ENCODE measurements at places on chromosomes 7 and 10.
A peak's percentile ranks its signal among the peaks of the same experiment; 100 is the strongest.

DNA sequence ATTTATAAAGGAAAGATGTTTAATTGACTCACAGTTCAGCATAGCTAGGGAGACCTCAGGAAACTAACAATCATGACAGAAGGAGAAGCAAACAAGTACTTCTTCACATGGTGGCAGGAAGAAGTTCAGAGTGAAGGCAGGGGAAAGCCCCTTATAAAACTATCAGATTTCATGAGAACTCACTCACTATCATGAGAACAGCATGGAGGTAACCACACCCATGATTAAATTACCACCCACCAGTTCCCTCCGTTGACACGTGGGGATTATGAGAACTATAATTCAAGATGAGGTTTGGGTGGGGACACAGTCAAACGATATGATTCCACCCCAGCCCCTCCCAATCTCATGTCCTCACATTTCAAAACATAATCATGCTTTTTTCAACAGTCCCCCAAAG, 124.2 kb upstream of the PCGF5 start:
- no peak for DNase-seq

- DNase-seq = no peak
Measured at GRCh38 chr10:605632-606325, 83.7 kb downstream of the DIP2C start.

DNA sequence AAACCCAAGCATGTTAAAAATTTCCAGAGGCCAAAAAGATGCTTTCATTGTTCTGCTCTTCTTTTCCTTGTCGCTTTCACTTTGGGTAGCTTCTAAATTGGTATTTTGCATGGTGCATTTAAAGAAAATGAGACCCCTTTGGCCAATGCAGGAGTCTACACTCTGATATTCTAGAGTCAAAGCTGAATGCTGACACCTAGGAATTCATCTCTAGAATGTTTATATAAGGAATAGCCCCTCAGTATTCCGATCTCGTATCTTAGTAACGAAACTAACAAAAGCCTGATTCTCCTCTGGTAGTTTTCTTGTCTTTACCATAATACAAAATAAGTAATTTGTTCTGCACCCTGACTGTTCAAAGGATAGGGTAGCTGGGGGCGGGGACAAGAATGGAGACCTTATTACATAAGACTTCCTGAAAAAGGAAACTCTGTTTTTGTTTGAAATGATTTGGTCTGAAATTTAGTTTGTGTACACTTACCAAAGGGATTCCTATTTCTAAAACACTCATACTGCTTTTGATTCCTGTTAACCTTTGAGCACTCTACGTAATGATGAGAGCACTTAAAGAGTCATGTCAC, 17.1 kb downstream of the IKZF1 start:
- DNase-seq = no peak

GRCh38 chr7:105656922-105657521, 75.7 kb upstream of the EFCAB10 start:
- peak; percentile 79 for DNase-seq

GRCh38 chr10:24503461-24504320, 220.0 kb downstream of the ARHGAP21 start:
- peak; percentile 74 for DNase-seq

DNA sequence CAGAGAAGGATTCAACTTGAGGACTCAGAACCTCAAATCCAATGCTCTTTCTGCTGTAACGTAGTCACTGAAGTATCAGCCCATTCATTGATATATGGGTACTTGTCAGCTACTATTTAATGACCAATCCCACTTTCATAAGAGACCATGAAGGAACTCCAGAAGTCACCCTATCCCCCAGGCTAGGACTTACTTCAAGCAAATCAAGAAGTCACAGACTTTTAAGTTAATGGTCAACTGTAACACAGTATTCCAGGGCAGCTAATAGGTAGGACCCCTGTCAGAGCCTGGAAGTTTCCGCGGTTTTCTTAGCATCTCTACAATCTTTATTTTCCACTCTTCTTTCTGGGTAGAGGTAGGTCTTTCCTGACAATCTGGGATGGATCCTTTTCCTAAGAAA, 269.9 kb downstream of the POU6F2 start:
- no peak for DNase-seq

DNA sequence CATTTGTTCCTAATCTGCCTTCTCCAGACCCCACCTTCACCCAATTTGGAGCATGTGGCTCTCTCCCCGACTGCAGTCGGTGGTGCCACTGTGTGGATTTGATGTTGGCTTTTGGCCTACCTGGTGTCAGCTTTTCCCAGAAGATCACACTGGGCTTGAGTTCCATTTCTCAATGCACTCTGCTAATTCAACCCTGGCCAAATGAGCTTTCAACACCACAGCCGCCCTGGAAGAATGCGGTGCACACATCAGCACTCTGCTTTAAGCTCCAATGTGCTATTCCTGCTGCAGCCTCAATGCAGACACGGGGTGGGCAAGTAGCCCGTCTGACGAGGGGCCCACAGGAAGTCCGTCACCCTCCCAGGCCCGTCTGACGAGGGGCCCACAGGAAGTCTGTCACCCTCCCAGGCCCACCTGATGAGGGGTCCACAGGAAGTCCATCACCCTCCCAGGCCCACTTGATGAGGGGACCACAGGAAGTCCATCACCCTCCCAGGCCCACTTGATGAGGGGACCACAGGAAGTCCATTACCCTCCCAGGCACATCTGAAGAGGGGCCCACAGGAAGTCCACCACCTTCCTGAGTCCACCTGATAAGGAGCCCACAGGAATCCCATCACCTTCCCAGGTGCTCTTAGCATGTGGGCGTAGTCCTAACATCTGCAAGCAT, 64.4 kb downstream of the ASB13 start:
- no peak for DNase-seq

DNA sequence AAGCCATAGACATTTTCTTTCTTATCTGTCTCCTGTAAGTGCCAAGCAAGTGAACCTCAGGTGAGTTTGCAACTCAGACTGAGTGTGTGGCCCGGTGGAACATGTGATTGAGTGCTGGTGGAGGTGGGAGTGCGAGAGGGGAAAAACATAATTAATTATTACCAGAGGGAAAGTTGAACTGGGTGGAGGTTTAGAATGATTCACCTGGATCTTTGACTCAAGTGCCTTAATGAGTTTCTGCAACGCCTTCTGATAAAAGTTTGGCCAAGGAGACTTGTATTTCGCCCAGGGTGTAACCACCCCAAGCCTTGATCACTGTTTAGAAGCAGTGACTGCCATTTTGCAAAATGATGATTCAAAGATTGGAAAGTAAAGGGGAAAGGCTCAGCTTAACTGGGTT, 513.9 kb downstream of the GATA3 start:
- DNase-seq = no peak

- DNase-seq = no peak
Measured at GRCh38 chr7:32275216-32276009, 205.2 kb upstream of the PDE1C start.

GRCh38 chr10:63375458-63375857, 90.3 kb downstream of the JMJD1C start:
- DNase-seq = no peak

- DNase-seq = no peak
Measured at GRCh38 chr10:25758511-25758910, 175.5 kb upstream of the MYO3A start.

GRCh38 chr7:47088329-47089067, 493.4 kb downstream of the TNS3 start:
- DNase-seq = peak; percentile 77

DNA sequence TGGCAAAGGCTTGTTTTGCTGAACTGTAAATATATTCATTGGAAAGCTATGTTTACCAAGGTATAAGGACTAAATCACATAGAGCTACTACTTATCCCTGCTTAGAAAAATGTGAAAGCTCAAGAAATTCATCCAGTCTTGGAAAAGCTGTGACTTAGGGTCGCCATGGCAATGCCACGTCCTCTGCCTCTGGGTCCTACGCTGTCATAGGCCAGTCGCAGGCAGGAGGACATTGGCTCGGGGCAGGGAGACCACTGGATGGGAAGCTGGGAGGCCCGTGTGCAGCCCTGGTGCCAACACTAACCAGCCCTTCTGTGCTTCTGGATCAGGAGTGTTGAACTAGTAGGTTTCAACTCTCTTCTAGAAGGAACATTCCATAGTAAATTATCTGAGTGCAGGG, 67.3 kb upstream of the PDZD8 start:
- DNase-seq = no peak

DNA sequence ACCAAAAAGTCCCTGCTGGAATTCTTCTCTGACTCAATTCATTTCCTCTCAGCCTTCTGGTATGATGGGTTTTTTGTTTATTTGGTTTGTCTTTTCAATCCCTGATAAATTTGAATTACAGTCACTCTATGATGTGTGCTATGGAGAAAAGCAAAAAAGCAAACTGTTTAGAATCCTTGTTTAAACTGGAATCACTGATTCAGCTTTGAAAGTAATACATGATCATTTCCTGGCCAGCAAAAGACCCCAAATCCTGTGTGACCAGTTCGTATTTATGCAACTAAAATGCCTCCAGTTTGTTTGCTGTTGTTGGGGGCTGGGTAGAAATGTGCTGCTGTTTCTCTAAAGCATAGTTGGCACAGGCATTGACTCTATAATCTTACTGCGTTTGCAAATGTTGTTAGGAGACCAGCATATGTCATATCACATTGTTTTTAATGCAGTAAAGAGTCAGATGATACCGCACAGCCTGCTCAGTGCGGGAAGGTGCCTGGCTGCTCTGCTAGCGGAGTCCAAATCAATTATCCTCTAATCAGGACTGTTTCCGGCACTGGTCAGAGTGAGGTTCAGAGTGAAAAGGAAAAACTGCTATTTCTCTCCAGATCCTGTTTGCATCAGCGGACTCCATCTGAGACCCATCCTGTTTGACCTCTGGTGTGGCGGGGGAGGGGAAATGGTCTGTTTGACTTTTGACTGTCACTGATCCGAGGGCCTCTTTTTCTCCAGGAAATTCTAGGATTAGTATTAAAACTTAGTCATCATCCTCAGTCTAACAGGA, 40.6 kb upstream of the ADD3 start:
- DNase-seq = no peak
